ENCODE measurements at places on chromosomes 6 and 20.

DNA sequence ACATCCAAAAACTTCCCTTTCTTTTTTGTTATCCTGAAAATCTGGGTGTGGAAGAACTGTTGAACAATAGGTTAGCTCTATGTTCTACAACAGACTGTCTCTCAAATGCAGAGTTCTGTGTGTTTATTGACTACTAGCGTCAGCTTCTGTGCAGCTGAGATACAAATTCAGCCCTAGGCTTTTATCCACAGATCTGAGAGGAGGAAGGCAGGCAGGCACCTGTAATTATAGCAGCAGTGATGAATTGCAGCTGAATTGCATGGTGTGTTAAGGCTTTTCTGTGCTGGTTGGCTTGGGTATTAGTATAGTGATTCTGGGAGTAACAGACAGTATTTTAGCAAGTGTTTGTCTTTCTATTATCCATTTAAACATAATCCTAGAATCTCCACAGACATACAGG, 24.4 kb downstream of the GRIK2 start:
- no peak for DNase-seq

GRCh38 chr6:154864066-154864430, 130.8 kb downstream of the SCAF8 start:
- no peak for DNase-seq

DNA sequence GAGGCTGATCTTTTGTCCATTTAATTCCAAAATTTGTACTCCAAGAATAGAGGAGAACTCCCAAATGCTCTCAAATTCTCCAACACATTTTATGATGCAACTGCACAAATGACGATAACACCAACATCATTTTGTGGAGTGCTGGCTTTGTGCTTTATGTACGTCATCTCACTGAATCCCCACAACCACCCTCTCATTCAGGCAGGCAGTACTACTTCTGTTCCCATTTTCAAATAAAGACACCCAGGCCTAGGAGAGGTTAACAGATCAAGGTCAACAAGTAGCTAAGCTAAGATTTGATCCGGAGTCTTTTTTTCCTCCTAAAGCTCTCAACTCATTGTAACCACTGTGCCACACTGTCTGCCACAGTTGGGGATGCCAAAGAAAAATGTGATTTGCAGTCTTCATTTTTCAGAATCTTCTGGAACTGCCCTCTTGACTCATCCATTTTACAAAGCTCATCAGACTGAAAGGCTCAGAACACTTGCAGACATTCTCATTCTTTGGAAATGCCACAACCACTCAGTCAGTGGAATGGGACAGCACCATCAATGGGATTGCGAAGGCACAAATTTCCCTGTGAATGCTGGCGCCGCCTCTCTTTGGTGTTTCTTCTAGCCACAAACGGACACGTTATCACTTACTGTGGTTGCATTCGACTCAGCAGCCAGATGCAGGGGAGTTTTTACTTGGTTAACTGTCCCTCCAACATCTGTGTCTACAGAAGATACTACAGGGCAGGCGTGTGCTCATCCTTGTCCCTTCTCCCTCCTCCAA, 184.4 kb downstream of the GJA10 start:
- DNase-seq: peak; percentile 9

GRCh38 chr20:40188319-40188718, 500.7 kb downstream of the MAFB start:
- no peak for DNase-seq

Data from cardiac fibroblast (primary cell).